ENCODE measurements at places on chromosomes 11 and 22.
A peak's percentile ranks its signal among the peaks of the same experiment; 100 is the strongest.

GRCh38 chr22:17106785-17107546, 14.2 kb downstream of the TMEM121B start:
- no peak for DNase-seq

- DNase-seq: no peak
These were observed 375 bp downstream of the LAYN start for GRCh38 chr11:111540937-111541253.

- no peak for DNase-seq
These were observed 272.6 kb upstream of the FAT3 start for GRCh38 chr11:91952056-91952455.

GRCh38 chr11:1819074-1819473, 15.7 kb upstream of the SYT8 start:
- DNase-seq: no peak

- DNase-seq: no peak
These were observed 72.1 kb downstream of the BUD13 start for GRCh38 chr11:116700586-116701220.

DNA sequence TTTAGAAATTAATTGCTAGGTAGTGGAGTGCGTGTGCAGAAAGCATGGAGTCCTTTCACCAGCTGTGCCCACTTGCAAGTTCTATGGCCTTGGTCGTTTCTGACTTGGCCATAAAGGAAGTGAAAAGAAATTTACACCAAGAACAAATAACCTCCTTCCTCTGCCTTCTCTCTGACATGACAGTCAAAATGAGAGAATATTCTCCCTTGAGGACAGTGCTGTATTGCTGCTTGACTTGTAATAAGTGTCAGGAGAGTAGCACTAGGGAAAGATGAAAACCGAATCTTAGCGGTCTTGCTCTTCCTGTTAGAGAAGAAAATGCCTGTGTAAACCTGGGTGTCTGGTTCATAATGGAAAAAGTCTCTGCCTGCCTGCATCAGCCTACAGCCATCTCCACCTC, 333.1 kb upstream of the RAG2 start:
- no peak for DNase-seq

DNA sequence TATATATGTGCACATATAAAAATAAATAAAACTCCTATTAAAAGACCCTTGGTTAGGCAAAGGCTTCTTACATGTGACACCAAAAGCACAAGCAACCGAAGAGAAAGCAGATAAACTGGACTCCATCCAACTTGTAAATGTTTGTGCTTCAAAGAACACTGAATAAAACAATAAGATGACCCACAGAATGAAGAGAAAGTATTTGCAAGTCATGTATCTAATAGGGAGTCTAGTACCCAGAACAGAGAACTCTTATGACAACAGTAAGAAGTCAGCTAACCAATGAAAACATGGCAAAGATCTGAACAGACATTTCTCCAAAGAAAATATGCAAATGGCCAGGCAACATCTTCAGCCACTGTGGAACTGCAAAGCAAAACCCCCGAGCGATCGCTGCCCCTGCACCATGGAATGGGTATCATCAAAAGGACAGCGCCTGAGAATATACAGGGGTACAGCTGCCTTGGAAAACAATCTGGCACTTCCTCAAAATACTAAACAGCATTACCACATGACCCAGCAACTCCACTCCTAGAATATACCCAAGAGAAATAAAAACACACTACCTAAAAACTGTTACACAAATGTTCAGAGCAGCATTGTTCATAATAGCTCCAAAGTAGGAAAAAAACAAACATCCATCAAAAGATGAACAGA, 17.2 kb downstream of the BRD1 start:
- no peak for DNase-seq

DNA sequence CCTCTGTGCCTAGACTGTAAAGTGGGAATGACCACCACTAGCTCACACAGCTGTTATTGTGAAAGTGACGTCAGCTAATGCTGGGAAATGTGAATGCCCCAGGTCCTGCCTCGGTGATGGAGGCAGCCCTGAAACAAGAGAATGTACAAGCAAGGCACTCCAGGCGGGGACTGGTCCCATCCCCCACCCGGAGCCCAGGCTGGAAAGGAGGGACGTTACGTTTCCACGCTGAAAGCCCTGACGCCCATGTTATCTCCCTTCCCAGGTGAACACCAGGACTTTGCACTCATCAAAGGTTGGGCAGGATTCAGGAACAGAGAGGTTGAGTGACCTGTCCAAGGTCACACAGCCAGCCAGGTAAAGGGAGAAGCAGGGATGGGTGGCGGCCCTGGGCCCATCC, 784 bp downstream of the SULT4A1 start:
- DNase-seq: no peak

DNA sequence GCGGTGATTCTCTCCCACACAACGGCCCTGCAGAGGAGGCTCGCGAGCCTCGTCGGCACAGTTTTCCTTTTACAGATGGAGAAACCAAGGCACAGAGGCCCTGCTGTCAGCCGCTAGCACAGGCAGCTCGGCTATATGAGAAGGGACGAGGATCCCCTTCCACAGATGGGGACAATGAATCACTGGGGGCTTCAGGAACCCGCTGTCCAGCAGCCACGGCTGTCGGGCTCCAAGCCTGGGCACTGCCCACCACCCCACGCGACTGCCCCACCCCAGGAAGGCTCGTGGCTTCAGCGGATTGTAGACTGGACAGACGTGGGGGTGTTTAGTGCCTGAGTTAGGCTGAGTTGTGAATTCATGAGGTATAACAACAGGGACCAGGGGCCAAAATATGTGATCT, 17.2 kb upstream of the FGF3 start:
- no peak for DNase-seq

DNA sequence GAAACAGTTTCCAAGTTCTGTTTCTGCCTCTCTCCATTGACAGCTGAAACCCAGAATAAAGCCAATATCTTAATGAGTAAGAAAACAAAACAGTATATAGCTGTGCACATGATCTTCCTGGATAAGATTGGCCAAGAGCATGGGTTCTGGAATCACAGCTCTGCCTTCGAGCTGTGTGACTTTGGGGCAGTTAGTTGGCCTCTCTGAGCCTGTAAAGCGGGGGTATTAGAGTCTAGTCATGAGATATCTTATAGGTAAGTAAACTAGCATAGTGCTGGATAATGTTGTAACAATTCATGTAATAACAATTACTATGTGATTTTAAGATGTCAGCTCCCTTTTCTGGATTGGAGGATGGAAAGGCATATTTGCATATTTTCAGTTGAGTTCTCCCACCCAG, 73.5 kb downstream of the TRAF6 start:
- DNase-seq: no peak

DNA sequence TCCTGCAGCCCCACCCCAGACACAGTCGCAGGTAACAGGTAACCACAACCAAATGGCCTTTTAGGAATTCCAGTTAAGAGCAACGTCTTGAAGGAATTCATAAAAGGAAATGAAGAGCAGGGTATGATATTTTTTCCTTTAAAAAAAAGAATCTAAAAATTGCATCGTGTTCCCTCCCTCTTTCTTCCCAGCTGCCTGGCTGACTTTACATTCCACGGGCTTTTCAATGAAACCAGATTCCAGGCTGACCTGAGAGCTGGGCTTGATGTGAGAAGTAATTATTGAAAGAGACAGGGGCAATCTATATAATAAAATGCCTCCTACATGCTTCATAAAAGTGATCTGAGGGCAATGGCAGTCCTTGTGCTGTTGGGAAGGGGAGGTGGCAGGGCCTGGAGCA, 57.3 kb upstream of the EIF3D start:
- DNase-seq: no peak

- DNase-seq: no peak
These were observed 96.9 kb downstream of the FAM76B start for GRCh38 chr11:95692526-95693260.

DNA sequence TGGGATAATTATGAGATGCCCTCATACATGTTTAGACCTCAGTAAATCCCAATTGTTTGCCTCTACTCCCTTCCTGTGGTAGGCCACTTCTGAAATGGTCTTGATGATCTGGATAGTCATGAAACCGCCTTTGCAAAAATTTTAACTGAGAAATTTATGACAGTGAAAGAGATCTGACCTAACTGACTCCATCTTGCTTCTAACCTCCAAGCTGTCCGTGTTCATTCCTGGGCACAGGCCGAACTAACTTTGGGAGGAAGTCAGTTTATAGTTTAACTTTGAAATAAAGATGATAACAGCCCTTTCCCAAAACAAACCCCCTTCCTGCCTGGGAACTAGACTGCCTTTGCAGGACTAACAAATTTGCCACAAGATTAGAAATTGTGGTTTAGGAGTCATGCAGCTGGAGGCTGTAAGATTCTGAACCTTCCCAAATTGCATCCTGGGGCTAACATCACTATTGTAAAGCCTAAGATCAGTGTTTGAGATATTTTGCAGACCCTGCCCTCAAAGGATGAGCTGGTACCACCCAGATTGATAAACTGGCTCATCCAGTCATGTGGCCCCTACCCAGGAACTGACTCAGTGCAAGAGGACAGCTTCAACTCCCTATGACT, 19.9 kb upstream of the CTR9 start:
- no peak for DNase-seq

- DNase-seq: no peak
These were observed 181.4 kb downstream of the ETS1 start for GRCh38 chr11:128405714-128406662.

GRCh38 chr22:36435516-36436415, 45.7 kb downstream of the TXN2 start:
- peak; percentile 79 for DNase-seq

DNA sequence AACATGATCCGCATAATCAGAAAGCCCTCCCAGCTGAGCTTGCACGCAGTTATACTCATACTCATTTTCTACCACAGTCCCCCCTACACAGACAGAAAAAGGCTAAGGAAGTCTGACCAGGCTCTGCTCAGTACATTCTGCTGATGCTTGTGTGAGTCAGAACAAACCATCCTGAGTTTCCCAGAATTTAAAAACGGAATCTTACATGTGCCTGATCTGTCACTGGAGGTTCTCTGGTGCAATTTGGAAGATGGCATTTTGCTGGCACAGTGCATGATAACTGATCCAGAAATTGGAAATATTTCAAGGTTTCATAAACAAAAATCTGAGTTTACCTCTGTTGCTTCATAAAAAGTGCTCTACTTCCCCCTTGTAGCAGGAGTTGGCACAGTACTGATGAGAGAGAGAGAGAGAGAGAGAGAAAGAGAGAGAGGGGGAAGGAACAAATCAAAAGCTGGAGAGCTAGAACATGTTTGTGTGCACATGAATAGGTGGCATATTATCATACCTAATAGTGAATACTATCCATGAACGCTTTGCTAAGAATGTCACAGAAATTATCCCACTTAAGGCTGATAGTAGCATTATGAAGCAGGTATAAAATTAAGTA, 1085.3 kb downstream of the DLG2 start:
- no peak for DNase-seq

GRCh38 chr11:16148301-16148931, 207.9 kb downstream of the SOX6 start:
- no peak for DNase-seq

DNA sequence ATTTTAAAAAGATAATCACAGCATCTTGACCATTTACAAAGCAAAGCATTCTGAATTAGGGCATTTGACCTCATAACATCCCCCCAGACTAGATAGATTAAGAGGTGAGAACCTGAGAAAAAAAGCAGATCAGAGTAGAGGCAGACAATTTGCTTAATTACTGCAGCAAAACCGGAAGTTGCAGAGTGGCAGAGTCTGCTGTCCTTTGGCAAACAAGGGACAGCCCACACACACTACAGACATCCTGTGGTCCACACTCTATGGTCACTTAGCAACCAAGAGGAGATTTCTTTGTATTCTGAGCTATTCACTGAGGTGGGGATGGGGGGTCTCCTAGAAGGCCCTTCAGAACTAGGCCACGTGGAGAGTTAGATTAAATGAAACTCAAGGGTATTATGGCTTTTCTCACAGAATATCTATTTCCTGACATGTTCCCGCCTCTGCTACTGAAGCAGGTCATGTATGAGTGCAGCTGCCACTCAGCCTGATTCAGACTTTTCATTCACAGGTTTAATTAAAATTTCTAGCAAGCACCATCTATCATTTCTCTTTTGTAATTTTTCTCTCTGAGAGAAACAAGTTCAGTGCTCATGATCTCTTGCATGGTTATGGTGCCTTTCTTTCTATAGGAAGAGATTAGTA, 48.5 kb downstream of the SVIP start:
- no peak for DNase-seq

- DNase-seq: no peak
These were observed 19.2 kb downstream of the RASSF10 start for GRCh38 chr11:13028322-13028721.

GRCh38 chr11:96122601-96123074, 198.7 kb upstream of the MTMR2 start:
- DNase-seq: no peak

- no peak for DNase-seq
These were observed 28.7 kb downstream of the DRD4 start for GRCh38 chr11:665704-666281.

GRCh38 chr11:61307354-61307753, 12.2 kb upstream of the VWCE start:
- DNase-seq: no peak

- no peak for DNase-seq
These were observed 7.9 kb downstream of the FAM118A start for GRCh38 chr22:45317551-45318167.

DNA sequence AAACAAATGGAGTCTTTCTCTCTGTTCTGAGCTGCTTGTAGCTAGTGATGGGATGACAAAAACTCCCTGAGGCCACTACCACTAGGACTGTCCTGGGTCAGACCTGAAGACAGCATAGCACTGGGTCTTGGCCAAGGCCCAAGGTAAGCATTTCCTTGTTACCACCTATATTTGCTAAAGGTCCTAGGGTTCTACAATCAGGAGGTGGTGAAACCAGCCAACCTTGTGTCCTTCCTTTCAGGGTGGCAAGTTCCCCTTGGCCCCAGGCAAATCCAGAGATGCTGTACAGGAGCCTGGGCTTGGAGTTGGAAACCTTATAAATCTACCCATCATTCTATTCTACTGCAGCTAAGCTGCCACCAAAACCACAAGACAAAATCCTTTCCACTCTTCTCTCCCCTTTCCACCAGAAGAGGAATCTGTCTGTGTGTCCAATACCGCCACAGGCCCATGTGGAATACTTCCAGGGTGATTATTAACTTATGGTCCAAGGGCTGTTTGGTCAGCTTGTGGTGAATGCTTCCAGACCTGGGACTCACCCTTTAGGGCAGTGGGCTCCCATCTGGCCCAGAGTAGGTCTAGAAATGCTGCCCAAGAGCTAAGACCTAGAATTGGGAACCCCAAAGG, 16.8 kb downstream of the SLC22A25 start:
- DNase-seq: no peak

GRCh38 chr11:46248289-46249102, 29.0 kb upstream of the CREB3L1 start:
- no peak for DNase-seq
